ENCODE measurements at places on chromosomes 5 and 9. TPM values are rescaled to one million over a fixed set of nuclear protein-coding genes. Genes with fewer than 3 reads are reported as not detected.

DNA sequence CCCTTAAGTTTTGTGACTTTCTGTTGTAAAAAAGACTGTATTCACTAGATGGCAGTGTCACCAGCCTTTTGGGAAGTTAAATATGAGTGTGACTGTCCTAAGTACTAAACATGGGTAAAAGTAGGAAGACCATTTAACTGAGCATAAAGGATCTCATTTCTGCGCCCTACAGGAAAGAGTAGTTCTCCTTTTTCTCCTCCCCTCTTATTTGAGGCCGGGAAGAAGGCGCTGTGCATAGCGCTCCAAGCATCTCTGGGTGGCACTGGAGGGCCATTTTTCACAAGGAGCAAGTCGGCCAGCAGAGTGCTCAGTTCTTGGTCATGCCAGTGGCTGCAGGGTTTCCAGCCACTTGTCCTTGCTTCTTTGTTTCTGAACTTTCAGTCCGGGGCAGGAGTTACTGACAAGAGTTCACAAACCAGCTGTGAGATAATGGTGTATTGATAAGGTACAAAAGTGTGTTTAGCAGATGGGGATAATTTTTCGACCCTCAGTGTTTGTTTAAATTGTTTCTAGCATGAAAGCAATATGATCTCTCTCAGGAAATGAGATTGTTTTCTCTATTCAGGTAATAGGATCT is 227.6 kb upstream of the DMRT1 start:
- H3K36me3 ChIP-seq = no peaks in the 10 kb centered on the region
- H3K4me1 ChIP-seq = peaks cover 7% of the 10 kb centered on the region
- H3K27me3 ChIP-seq = peaks cover 2% of the 10 kb centered on the region
- H3K27ac ChIP-seq = no peak overlapping the region
- H3K4me3 ChIP-seq = no peak overlapping the region

GRCh38 chr9:93011114-93011513 is 47.4 kb upstream of the SUSD3 start:
- H3K36me3 ChIP-seq = peaks cover 69% of the 10 kb centered on the region
- no peaks in the 10 kb centered on the region for H3K4me1 ChIP-seq
- H3K27me3 ChIP-seq = no peaks in the 10 kb centered on the region
- DNase-seq = no peak

DNA sequence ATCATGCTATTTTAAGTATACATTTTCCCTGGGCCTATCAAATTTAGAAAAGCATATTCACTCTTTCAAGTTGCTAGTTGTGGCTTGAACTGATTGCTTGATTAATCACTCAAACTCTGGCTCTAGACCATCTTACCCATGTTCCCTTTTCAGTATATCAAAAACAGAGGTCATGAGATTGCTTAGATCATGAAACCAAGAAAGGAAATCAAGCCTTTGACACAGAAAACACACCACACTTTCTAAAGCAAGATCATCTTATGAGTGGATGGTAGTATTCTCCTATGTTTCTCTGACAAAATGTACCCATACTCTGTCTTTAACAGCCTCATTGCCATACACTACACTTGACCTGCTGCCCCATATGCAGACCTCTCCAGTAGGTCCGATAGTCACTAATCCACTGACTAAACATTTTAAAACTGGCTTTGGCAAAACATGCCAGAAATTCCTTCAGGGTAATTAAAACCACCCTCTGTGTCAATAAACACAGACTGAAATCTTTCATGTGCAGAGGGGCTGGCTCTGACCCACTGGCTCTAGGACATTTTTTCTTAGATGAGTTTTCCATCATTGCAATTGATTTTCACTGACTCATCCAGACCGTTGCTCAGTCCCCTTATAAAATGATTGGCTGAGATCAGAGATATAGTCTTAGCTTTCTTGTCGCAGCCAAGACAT is 18.2 kb downstream of the PPP2R2B start:
- peaks cover 7% of the 10 kb centered on the region for H3K27me3 ChIP-seq
- H3K4me3 ChIP-seq = no peak overlapping the region
- H3K36me3 ChIP-seq = no peaks in the 10 kb centered on the region
- DNase-seq = no peak

C9orf50 gene
- total RNA-seq = not detected

DNA sequence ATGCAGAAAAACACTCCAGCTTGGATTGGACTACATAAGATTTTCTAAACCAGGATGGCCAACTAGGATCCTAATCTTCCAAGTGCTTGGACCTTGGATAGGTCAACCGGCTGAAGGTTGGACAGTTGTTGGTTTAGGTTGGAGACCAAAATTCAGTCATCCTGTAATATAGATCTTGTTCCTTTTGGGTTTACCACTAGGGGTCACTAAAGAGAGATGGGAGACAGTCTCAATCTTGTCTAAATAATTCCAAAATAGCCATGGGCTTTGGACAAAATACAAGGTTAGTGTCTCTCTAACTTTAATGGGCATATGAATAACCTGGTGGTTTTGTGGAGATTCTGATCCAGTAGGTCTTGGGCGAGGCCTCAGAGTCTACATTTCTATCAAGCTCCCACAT is 148.7 kb upstream of the ERCC6L2 start:
- H3K4me1 ChIP-seq = peaks cover 41% of the 10 kb centered on the region
- peaks cover 18% of the 10 kb centered on the region for H3K36me3 ChIP-seq
- peaks cover 10% of the 10 kb centered on the region for H3K27me3 ChIP-seq
- no peak overlapping the region for H3K27ac ChIP-seq

PCDHGB4 gene
- total RNA-seq = 0.34 TPM

- H3K36me3 ChIP-seq = no peaks in the 10 kb centered on the region
- H3K27me3 ChIP-seq = no peaks in the 10 kb centered on the region
- DNase-seq = no peak
Measured at GRCh38 chr5:126562823-126563222, 32.2 kb downstream of the ALDH7A1 start.

DNA sequence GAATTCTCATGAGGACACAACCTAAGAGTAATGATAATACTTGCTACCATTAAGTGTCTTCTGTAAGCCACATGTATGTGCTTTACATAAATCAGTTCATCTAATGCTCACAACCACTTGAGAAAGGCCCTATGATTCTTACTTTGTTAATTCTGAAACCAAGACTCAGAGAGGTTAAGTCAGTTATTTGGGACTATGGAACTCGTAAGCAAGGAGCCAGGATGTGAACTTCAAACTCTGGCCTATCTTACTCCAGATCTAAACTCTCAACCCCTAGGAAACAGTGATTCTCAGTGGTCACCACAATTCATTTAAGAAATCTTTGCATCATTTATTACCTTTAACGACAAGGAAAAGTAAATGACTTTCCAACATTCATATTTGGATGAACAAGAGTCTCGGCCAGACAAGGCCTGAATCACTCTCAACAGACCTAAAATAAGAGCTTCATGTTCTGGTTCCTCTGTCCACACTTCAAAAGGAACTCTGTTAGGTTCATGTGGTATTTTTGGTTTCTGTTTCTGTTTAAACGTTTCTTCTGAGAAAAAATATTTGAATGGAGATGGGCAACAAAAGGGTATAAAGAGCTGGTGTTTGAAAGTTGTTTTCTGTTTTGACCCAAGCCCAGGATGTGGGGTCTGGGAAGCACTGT is 104.8 kb downstream of the LPAR1 start:
- no peak overlapping the region for H3K27ac ChIP-seq
- DNase-seq = no peak
- H3K27me3 ChIP-seq = no peaks in the 10 kb centered on the region
- no peaks in the 10 kb centered on the region for H3K36me3 ChIP-seq
- H3K4me1 ChIP-seq = peaks cover 8% of the 10 kb centered on the region
- no peak overlapping the region for H3K4me3 ChIP-seq

- no peak overlapping the region for H3K27ac ChIP-seq
- no peaks in the 10 kb centered on the region for H3K27me3 ChIP-seq
- H3K4me1 ChIP-seq = no peaks in the 10 kb centered on the region
- no peaks in the 10 kb centered on the region for H3K36me3 ChIP-seq
- DNase-seq = no peak
- no peak overlapping the region for H3K4me3 ChIP-seq
Measured at GRCh38 chr5:150521522-150521817, 13.5 kb downstream of the NDST1 start.

DNA sequence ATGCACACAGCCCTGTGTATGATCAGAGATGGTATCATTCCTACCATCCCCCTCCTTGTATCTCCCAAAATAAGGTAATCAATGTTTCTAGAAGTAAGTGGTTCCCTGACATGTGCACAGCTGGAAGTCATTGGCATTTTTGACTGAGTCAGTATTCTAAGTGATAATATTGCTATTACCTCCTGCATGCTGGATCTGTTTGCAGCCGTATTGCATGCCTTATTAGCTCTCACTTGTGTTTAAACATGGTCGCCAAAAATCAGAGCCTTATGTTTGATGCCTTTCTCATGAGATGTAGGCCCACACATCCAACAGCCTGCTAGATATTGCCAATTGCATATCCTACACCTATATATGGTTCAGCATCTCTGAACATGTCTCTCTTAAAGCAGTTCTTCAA is 254.3 kb downstream of the CDH12 start:
- H3K27me3 ChIP-seq = no peaks in the 10 kb centered on the region
- no peaks in the 10 kb centered on the region for H3K36me3 ChIP-seq
- no peak overlapping the region for H3K4me3 ChIP-seq
- H3K27ac ChIP-seq = no peak overlapping the region
- no peak for DNase-seq

GRCh38 chr9:127899128-127899943 is at the start of gene ST6GALNAC6:
TSS of gene ST6GALNAC6 (minus strand) at chr9:127899603. CDS start at chr9:127897981, 1,622 bp downstream.
- H3K4me3 ChIP-seq = peak within 1 kb of the TSS; percentile 88
- no peaks in the 10 kb centered on the region for H3K27me3 ChIP-seq
- peak; percentile 64 for DNase-seq
- peaks cover 52% of the 10 kb centered on the region for H3K36me3 ChIP-seq

PCA3 gene
- total RNA-seq = not detected

GRCh38 chr9:93677641-93678136 is 101.3 kb downstream of the PHF2 start:
- H3K27me3 ChIP-seq = no peaks in the 10 kb centered on the region
- DNase-seq = no peak
- no peak overlapping the region for H3K4me3 ChIP-seq
- H3K4me1 ChIP-seq = no peaks in the 10 kb centered on the region

DAP gene
- 56.6 TPM for total RNA-seq

DNA sequence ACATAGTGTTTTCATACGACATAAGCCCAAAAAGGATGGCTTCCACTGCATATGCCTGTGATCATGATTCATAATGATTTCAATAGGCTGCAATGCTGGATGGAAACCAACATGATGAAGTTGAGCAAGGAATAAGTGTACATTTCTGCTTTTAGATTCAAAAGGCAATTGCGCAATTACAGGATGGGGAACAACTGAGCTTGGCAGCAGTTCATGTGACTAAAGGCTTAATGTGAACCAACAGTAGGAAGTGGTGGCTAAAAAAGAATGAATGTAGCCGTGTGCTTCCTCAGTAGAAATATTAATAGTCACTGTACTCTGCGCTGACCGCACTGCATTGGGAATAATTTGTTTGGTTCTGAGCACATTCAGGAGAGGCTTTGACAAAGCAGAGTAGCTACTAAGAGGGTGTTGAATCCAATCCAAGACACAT is 51.2 kb downstream of the SLC1A3 start:
- no peak overlapping the region for H3K4me3 ChIP-seq
- peaks cover 16% of the 10 kb centered on the region for H3K27me3 ChIP-seq
- no peaks in the 10 kb centered on the region for H3K36me3 ChIP-seq
- no peak for DNase-seq
- no peak overlapping the region for H3K27ac ChIP-seq
- no peaks in the 10 kb centered on the region for H3K4me1 ChIP-seq

CTXN3 gene
- total RNA-seq = not detected

DNA sequence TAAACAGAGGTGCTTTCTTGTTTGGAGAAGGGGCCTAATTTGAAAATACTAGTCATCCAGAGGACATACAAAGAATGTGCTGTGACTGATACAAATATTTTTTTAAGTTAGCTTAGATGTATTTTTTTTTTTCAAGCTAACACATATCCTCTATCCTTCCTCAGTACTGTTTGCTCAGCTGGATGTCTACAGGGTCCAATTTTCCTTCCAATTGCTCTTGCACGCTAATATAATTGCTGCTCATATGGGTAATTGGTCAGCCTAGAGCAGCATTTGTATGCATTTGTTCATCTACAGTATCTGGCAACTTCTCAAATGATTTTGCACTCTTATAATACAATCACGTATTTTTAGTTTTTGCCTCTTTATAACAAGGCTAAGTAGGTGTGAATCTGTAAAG is 84.7 kb downstream of the ZDHHC21 start:
- H3K27ac ChIP-seq = no peak overlapping the region
- no peak for DNase-seq
- H3K36me3 ChIP-seq = peaks cover 3% of the 10 kb centered on the region
- no peaks in the 10 kb centered on the region for H3K4me1 ChIP-seq

DNA sequence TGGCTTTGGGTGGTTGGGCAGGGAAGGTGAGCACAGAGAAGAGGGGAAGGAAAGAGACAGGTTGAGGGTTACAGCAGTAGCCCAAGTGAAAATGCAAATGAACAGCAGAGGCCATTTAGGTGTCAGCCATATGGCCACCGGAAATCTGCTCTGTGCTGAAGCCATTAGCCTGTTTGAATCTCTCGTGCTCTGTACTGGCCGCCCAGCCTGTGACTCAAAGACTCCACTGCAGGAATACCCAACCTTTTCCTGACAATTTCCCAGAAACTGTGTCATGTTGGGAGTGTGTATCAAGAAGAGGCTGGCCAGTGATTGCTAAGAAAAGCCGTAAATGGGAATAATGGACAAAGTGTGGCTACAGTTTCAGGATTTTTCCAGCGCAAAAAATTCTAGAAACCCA is 35.9 kb upstream of the RAI14 start:
- no peaks in the 10 kb centered on the region for H3K36me3 ChIP-seq
- peaks cover 10% of the 10 kb centered on the region for H3K4me1 ChIP-seq
- H3K27me3 ChIP-seq = no peaks in the 10 kb centered on the region

CHSY3 gene
- total RNA-seq = not detected

- no peaks in the 10 kb centered on the region for H3K27me3 ChIP-seq
- H3K36me3 ChIP-seq = no peaks in the 10 kb centered on the region
- H3K27ac ChIP-seq = no peak overlapping the region
- DNase-seq = no peak
- H3K4me3 ChIP-seq = no peak overlapping the region
Measured at GRCh38 chr5:5979377-5979760, 399.0 kb downstream of the MED10 start.

DNA sequence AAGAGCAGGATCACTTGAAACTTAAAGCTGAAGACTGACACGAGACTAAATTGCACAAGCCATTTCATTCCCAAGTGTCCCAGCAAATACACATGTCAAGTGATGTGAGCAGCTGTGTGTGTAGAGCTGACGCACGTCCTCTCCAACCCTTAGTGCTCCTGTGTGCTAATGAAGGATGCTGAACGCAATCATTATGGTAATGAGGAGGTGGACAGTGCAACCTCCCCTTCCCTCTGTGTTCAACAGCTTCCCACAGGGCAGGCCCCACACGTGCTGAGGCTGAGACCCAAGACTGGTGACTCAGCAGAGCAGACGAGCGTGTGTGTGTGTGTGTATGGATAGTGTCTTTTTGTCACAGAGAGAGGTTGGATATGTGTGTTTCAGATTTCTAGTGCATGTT is 702.1 kb downstream of the SEMA5A start:
- no peak for DNase-seq
- no peak overlapping the region for H3K27ac ChIP-seq
- no peaks in the 10 kb centered on the region for H3K4me1 ChIP-seq
- H3K27me3 ChIP-seq = no peaks in the 10 kb centered on the region
- no peaks in the 10 kb centered on the region for H3K36me3 ChIP-seq
